Ureter (tissue), 1 donor: ENCODE measurements at places on chromosomes 3 and 15. TPM values are rescaled to one million over a fixed set of nuclear protein-coding genes. Genes with fewer than 3 reads are reported as not detected.

DNA sequence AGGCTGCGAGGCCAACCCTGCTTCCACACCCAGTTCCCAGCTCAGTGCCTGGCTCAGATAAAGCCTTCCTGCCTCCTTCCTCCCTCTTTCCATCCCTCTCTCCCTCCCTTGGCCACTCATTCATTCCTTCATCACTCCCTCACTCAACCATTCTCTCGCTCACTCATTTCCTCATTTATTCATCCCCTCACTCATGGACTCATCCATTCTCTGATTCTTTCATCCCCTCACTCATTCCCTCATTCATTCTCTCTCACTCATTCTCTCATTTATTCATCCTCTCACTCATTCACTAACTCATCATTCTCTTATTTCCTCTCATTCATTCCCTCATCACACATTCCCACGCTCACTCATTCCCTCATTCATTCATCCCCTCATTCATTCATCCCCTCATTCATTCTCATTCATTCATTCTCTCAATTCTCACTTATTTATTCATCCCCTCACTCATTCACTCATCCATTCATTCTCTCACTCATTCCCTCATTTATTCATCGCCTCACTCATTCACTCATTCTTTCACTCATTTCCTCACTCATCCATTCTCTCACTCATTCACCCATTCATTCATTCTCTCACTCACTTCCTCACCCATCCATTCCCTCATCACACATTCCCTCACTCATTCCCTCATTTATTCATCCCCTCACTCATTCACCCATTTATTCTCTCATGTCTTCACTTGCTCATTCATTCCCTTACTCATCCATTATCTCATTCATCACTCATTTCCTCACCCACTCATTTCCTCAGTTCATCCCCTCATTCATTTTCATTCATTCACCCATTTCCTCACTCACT lies 13.2 kb downstream of the ABTB1 start:
- DNase-seq: no peak

GRCh38 chr15:40511472-40512133 lies 40.8 kb downstream of the CHST14 start:
- DNase-seq: peak; percentile 66

ADAMTSL3 gene
- total RNA-seq: 9.7 TPM

GRCh38 chr3:58237238-58237940 lies at the start of gene ABHD6:
Gene ABHD6 (plus strand): TSS chr3:58237792. CDS start chr3:58256587, 18,795 bp downstream.
- DNase-seq: peak; percentile 77

GRCh38 chr3:20316238-20316637 lies 130.2 kb upstream of the SGO1 start:
- DNase-seq: no peak

DNA sequence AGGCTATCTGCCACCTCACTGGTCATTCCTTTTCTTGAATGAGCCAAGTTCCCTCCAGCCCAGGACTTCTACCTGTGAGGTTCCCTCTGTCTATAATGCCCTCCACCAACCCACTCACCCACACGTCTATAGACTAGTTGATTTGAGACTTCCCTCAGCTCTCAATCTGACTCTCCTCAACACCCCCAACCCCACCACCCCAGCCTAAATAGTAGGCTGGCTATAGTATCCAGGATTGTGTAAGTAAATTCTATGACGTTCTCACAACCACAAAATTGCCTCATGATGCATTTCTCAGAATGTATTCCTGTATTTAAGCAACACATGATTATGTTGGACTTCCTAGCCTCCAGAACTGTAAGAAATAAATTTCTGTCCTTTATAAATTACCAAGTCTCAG lies 2.2 kb downstream of the PLSCR1 start:
- DNase-seq: no peak

- DNase-seq: no peak
Measured at GRCh38 chr15:55796321-55796965, 53.5 kb upstream of the PRTG start.

SNX22 gene
- 0.31 TPM for total RNA-seq

SLC27A2 gene
- 8.1 TPM for total RNA-seq
